ENCODE measurements at places on chromosomes 7 and 10.

DNA sequence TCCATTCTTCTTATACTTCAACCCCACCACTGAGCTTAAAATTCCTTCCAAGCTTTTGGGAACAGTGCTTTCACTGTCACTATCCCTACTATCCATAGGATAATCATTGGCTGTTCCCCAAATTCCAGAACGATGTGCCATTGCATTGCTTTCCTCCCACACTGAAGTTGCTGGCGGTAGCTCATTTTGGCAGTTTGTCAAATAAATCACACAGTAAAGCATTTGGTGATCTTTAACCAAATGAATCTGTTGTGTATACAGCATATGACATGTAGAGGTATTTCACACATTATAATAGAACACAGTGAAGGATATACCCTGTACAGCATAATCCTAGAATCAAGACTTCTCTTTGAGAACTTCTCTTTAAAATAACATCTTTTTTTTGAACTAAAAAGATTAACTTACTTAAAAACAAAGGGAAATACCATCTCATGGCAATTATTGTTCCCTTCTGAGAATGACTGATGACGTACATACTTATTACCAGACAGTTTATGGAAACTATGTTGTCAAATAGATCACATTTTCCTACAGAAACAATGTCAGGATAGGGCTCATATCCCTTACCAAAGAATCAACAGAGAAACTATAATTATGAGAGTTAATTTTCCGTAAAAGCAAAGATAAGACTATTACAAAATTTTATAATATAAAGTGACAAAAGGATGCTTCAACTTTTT lies 93.6 kb downstream of the CTNNA3 start:
- H3K4me3 ChIP-seq: no peak overlapping the region
- no peak for DNase-seq
- H3K27ac ChIP-seq: no peak overlapping the region
- H3K36me3 ChIP-seq: no peaks in the 10 kb centered on the region
- H3K27me3 ChIP-seq: no peaks in the 10 kb centered on the region
- H3K4me1 ChIP-seq: no peaks in the 10 kb centered on the region

GRCh38 chr10:54262726-54263125 lies 538.3 kb downstream of the PCDH15 start:
- H3K27ac ChIP-seq: no peak overlapping the region
- no peaks in the 10 kb centered on the region for H3K36me3 ChIP-seq
- no peaks in the 10 kb centered on the region for H3K4me1 ChIP-seq
- no peaks in the 10 kb centered on the region for H3K27me3 ChIP-seq
- DNase-seq: no peak

GRCh38 chr7:56110611-56111010 lies 4.3 kb upstream of the CHCHD2 start:
- no peak for DNase-seq
- no peaks in the 10 kb centered on the region for H3K36me3 ChIP-seq
- H3K4me1 ChIP-seq: peaks cover 4% of the 10 kb centered on the region
- H3K27me3 ChIP-seq: no peaks in the 10 kb centered on the region
- H3K27ac ChIP-seq: no peak overlapping the region
- H3K4me3 ChIP-seq: no peak overlapping the region

DNA sequence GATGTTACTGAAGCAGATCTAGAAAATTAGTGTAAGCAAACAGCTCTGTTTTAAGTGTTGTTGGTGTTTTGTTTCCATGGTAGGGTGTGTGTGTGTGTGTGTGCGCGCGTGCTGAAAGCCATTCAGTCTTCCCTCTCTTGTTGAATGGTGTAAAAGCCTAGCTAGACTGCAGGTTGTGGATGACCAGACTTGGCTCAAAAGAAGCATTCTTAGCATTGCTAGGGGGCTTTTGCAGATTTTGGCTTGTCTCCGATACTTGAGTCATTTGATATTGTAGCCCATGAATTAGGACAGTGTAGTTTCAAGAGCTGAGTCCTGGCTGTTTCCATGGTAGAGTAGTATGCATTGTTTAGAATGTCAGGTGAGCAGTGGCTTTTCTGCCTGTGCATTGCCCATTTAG lies 99.1 kb downstream of the SND1 start:
- no peak overlapping the region for H3K27ac ChIP-seq
- no peaks in the 10 kb centered on the region for H3K36me3 ChIP-seq
- H3K27me3 ChIP-seq: no peaks in the 10 kb centered on the region
- DNase-seq: no peak

GRCh38 chr10:15393139-15393825 lies 22.2 kb upstream of the FAM171A1 start:
- no peaks in the 10 kb centered on the region for H3K27me3 ChIP-seq
- H3K36me3 ChIP-seq: no peaks in the 10 kb centered on the region
